ENCODE measurements at places on chromosomes 2 and 18.

DNA sequence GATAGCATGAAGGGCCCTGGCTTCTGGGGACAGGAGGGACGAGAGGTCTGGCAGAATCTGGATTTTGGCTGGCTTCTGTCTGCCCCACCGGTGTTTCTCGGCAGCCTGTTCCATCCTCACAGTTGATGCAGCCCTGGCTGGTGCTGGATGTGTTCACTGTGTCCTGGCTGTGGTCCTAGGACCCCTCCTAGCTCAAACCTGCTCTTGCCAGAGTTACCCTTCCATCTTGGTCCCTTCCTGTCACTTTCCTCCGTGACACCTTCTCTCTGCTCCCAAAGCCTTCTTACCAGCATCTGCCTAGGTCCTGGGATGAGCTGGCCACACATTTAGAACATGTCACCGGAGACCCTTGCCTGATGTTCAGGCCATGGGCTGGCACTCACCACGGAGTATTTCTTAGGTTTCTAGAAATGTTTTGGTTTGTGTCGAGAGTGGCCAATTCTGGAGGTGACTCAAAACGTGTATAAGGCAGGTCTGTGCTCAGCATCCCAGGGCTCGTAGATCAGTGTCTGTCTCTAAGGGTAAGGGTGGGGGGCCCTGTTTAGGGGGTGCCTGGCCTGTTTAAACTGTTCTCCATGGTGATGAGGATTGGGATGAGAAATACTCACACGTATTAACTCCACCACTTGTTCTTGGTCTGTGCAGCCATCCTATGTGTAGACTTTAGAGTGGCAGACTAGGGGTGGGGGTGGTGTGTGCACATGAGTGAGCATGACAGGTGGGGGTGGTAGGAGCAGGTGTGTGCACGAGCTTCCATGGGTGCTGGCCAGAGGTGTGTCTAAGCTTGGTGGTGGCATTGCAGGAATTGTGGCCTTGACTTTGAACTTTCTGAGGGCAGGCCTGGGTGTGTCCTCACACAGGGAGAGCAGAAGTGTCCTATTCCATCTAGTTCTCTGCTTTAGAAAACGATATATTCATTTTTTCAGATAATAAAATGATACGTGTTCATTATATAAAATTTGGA is 162.7 kb downstream of the DYSF start:
- no peak for DNase-seq

- DNase-seq, result no peak
Observed at GRCh38 chr18:77857678-77858655, 608.3 kb downstream of the GALR1 start.

DNA sequence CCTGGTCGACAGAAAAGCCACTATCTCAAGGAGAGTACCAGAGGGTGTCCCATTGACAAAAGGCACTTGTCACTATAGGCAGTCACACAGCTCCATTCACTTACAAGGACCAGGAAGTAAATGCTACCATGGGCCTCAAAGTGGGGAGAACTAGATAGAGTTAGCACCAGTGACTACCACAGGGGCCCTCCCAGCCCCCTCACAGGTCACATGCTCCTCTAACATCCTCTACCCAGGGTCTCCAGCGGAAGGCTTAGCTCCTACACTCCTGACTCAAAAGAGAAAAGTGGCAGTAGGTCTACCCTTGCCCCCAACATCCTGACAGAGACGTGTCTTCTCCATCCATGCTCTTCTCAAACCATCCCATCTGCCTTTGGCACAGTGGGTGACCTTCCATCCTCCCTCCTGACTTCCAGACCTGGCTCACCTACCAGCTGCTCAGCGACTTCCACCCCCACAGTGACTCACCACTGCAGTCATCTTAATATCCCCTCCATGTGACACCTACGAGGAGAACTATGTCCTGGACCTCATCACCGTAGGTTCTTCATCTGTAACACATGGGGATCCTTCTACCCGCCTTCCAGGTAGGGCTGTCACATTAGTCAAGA is 5.6 kb upstream of the DNMT3A start:
- DNase-seq, result peak; percentile 62

GRCh38 chr18:72206814-72207213 is 337.3 kb downstream of the CBLN2 start:
- no peak for DNase-seq

GRCh38 chr18:7822435-7823331 is 255.6 kb downstream of the PTPRM start:
- DNase-seq, result no peak

GRCh38 chr2:85933753-85934594 is 45.2 kb upstream of the ST3GAL5 start:
- DNase-seq, result peak; percentile 16

GRCh38 chr2:158760887-158761286 is 34.2 kb upstream of the DAPL1 start:
- no peak for DNase-seq

GRCh38 chr2:88959480-88960204 is 268.2 kb downstream of the RPIA start:
- peak; percentile 15 for DNase-seq

DNA sequence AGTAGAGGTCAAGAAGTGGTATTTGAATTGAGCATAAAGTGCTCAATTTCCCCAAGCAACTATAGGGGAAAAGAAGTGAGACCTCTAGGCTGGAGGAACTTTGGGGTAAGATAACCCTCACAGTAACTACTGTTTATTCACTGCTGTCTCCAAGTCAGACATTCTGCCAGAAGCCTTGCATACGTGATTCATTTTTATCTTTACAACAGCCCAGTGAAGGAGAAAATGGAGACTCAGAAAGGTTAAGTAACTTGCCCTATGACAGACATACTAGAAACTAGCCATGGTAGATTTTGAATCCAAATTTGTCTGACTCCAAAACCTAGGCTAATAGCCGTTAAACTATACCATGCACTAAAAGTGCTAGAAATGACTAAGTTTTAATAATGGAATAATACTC is 28.4 kb downstream of the DNAJC10 start:
- DNase-seq, result no peak

- no peak for DNase-seq
Observed at GRCh38 chr2:5723791-5724735, 31.9 kb downstream of the SOX11 start.

DNA sequence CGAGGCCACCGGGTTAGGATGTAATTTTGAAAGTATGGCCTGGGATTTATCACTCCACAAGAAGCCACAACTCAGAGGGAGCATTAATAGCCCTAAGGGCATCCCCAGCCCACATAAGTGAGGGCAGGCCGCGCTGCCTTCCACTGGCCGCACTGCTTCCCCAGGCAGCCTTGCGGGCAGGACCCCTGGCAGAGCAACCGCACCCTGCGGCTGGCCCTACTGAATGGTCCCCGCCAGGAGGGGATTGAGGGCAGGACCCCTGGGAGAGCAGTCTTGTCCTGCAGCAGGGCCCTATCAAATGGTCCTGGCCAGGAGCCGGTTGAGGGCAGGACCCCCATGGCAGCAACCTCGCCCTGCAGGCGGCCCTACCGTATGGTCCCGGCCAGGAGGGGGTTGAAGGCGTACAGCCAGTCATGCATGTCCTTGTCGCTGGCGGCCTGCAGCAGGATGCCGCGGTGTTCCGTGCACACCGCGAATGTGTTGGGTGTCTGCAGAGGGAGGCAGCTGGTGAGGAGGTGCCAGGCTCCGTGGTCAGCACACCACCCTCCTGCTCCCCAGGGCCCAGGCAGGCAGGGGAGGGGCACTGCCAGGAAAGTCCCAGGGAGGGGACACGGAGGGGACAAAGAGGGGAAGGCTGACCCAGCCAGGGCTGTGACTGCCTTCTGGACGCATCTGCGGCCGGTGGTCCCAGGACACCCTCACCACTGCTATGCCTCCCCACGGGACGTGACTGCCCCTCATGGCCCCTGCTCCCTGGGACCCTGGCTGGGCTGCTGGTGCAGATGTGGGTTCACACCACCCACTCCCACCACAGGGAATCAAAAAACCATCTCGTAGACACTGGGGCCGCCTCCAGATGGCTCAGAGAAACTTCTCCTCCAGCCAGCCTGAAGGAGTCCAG is 26.3 kb downstream of the AQP12A start:
- DNase-seq, result no peak

DNA sequence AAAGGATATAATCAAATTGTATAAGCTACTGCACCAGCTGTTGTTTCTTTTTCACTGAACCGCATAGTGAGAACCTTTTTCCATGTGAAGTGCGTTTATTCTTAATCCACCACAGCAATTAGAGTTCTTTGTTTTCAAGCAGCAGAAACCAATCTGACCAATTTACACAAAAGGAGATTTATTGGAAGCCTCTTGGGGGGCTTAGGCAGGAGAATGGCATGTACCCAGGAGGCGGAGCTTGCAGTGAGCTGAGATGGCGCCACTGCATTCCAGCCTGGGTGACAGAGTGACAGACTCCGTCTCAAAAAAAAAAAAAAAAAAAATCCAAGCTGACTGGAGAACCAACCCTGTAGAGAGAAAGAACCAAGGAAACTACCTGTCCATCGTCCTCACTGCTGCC is 10.0 kb downstream of the ADNP2 start:
- no peak for DNase-seq

GRCh38 chr2:175187378-175187777 is 5.9 kb upstream of the ATP5MC3 start:
- DNase-seq, result peak; percentile 56

DNA sequence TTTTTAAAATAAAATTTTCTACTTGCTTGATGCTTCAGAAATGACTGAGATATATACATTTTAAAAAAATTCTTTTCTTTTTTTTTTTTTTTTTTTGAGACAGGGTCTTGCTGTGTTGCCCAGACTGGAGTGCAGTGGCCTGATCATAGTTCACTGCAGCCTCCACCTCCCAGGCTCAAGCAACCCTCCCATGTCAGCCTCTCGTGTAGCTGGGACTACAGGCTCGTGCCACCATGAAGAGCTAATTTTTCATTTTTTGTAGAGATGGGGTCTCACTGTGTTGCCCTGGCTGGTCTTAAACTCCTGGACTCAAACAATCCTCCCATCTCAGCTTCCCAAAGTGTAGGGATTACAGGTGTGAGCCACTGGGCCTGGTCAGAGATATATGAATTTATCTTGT is 12.9 kb downstream of the CYS1 start:
- no peak for DNase-seq

- DNase-seq, result no peak
Observed at GRCh38 chr2:70541481-70542020, 12.1 kb downstream of the TGFA start.
